Retinal pigment epithelial cell (primary cell): ENCODE measurements at places on chromosomes 1 and 21.

DNA sequence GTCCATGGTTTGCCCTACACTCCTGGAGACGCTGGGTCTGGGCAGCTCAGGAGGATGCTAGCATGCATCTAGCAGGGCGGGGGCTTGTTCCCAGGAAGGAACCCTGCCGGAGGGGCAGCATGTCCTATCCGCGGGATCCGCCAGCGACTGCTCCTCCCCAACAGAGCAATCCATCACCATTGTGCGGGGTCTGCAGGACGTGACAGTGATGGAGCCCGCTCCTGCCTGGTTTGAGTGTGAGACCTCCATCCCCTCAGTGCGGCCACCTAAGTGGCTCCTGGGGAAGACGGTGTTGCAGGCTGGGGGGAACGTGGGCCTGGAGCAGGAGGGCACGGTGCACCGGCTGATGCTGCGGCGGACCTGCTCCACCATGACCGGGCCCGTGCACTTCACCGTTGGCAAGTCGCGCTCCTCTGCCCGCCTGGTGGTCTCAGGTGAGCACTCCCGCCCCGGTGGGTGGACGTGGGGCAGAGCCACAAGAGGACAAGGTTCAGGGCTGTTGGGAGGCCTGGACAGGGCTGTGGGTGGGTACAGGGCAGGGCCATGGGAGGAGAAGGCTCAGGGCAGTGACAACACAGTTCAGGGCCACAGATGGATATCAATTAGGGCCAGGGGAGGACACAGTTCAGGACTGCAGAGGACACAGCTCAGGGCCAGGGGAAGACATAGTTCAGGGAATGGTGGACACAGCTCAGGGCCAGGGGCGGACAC is 71.3 kb downstream of the OBSCN start:
- DNase-seq, result no peak

DNA sequence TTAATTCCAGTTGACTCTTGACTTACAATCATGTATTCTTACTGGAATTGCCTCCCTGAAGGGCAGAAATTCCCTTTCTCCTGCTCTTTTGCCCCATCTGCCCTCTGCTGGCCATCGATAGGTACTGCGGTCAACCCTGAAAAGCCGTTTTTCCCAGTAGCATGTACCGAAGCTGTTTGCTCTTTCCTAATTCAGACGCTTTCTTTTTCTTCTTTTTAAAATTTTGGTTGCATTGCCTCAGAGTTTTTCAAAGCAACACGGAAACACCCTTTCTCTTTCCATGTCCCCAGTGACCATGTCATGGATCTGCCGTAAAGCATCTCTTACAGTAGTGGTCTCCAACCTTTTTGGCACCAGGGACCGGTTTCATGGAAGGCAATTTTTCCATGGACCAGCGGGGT is 164.2 kb upstream of the C1orf21 start:
- DNase-seq, result no peak

GRCh38 chr1:115641762-115642167 is at the start of gene VANGL1:
Gene VANGL1, plus strand, starts transcription at chr1:115641970. Its CDS starts 9,444 bp downstream, at chr1:115651414.
- DNase-seq, result no peak

- no peak for DNase-seq
Measured at GRCh38 chr1:1082776-1083415, 8.8 kb upstream of the RNF223 start.

GRCh38 chr1:38153066-38153777 is 106.6 kb upstream of the POU3F1 start:
- DNase-seq, result no peak

- no peak for DNase-seq
Measured at GRCh38 chr1:67853704-67854103, 20.4 kb upstream of the GNG12 start.

DNA sequence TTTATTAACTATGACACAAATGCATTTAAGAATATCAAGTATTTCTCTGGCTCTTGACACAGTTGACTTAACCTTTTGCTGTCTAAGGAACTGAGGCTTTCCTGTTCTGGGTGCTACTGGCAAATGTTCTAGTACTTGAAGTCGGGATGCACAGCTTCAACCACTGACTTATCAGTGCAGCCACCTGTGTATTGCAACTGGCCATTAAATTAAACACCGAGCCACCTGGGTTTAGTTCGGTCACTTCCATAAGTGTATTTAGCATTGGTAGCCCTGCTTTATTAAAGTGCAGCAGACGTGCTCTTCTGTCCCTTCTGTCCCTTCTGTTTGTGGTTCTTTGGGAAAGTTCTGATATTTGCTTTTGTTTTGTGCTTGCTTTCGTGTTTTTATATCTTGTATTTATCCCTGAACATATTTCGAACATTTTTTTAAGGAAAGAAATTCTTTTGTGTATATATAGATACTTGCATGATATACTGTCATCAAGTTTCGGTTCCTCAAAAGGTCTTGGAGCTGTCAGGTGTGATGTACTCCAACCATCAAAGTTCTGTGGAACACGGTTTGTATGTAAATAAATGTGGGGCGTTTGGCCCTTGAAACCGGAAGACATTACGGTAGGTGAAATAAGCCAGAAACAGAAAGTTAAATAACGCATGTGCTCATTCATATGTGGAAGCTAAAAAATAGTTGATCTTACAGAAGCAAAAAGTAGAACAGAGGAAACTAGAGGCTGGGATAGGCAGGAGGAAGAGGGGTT is 297.9 kb upstream of the GREM2 start:
- no peak for DNase-seq

DNA sequence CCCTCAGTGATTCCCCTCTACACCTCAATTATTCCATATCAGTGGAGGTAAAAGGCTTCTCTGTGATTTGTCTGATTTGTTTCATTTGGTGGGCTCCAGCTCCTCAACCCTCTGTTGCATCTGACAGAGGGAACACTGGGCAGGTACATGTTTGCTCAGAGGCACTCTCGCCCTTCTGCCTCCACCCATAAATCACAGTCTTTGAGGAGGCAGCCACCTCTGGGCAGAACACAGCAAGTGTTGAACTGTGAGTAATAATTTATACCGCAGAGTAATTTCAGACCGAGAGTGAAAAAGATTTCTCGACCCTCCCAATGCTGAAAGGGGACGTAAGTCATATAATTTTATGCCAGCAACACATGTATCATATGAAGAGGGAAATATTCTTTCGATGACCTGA is 330.1 kb upstream of the PBX1 start:
- no peak for DNase-seq

DNA sequence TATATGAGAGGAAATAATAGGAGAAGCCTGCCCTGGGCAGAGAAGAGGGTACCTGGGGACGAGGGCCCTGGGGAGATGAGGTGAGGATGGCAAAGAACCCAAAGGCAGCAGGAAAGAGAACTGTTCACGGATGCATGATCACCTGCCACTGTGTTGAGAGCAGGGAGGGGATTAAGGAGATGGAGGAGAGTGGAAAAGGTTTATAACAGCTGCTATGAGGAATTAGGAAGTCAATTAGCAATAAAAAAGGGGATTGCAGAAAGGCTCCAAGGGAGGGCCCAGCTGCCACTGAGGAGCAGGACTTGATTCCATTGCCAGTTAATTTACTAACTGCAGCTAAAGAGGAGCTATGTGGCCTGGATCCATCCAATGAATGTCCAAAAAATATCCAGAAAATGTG is 61.1 kb downstream of the GFI1 start:
- DNase-seq, result no peak

GRCh38 chr1:240004086-240004749 is 87.5 kb upstream of the FMN2 start:
- DNase-seq, result no peak

- peak; percentile 77 for DNase-seq
Measured at GRCh38 chr1:234533975-234534876, 55.2 kb upstream of the TARBP1 start.

DNA sequence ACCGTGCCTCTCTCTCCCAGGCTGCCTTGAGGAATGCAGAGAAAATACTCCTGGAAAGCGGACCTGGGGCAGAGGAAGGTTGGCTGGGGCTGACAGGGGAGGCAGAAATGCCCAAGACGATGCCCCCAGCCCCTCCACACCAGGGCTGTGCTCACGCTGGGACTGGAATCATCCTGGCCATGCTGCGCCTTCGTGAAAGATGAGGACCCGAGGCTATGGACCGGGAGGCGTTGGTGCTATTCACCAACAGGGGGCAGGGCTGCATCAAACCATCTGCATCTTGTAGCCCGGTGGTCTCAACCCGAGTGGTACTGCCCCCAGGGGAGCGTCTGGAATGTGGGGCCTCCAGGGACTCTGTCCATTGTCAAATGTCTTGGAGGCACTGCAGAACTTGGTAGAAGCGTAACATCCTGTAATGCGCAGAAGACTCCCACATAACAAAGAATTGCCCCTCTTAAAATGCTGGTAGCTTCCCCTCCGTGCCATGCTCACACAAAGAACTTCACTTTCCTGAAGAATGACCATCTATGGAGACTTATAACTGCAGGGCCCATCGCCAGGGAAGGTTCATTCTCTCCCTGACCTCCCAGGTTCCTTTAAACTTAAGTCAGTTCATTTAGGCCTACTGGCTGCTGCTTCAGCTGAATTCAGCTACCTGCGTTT is 251.2 kb downstream of the RRAGC start:
- DNase-seq, result no peak

GRCh38 chr21:34844924-34845238 is 176.1 kb downstream of the CLIC6 start:
- DNase-seq, result no peak

DNA sequence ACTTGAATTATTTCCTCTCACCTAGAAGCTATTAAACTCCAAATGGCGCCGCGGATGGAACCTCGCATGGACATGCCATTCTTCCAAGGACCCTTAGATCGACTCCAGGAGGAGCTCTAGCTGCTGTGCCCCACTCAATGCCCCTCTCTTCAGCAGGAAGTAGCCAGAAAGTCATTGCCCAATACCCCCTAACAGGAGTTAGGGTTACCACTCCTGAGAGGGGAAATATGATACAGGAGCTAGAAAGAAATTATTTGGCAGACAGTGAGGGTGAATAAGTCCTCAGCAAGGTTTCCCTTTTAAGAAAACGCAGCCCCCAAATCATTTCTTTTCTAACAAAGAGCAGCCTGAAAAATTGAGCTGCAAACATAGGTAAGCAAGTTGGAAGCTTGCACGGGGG is 28.6 kb downstream of the TFB2M start:
- no peak for DNase-seq

DNA sequence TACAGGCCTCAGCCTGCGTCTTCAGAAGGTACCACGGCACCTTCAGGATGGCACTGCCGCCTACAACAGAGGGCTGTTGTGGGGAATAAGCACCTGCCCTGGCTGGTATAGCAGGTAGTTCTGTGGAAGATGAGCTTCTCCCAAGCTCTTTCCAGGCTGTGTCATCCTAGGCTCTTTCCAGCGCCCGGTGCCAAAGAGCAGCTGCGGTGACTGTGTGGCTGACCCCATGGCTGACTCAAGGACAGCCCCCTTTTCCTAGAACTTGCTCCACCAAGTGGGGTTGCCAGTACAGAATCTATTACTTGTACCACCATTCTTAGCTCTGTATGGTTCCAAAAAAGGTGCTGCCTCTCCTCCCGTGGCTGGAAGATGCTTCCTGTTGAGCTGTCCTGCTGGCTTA is 21.9 kb upstream of the EVA1B start:
- DNase-seq, result no peak

GRCh38 chr1:59013276-59013927 is 229.6 kb upstream of the JUN start:
- DNase-seq, result no peak

DNA sequence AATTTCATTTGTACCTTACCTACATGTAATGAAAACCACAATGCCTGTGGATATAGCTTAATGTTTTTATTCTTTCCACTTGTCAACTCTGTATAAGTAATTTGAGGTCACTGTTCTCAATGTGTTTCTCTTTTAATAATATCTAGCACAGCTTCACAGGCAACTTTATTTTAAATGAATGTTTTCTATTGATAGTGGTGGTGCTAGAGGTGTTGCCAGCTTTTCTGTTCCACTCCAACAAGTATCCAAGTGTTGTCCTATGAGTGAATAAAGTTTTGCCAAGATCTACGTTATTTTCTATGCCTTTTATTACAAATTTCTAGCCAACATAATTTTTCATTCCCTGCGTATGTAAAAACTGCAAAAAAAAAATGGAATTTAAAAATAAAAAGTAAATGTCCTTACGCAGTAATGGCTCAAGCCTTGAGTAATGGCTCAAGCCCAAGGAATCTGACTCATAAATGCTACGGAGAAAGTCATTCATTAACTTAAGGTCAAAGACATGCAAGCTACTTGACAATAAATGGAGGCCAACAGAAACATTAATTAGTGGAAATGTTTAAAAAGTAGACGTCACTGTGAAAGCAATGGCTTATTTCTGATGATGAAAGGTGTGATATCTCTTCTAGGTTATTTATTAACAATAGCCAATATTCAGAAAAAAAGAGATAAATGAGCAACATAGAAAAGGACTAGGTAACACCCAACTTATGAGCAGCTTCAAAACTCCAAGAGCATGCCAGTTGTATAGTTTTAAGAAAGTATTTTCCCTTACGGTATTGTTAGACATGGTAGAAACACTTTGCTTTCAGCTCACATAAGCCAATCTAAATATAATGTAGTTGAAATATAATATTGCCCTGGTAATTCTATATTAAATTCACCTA is 71.4 kb downstream of the SLC44A5 start:
- peak; percentile 72 for DNase-seq

- no peak for DNase-seq
Measured at GRCh38 chr1:157499521-157499920, 52.8 kb downstream of the FCRL5 start.

GRCh38 chr1:173415490-173415889 is 61.6 kb upstream of the PRDX6 start:
- DNase-seq, result no peak

GRCh38 chr1:209770636-209771415 is 13.5 kb downstream of the C1orf74 start:
- DNase-seq, result no peak

DNA sequence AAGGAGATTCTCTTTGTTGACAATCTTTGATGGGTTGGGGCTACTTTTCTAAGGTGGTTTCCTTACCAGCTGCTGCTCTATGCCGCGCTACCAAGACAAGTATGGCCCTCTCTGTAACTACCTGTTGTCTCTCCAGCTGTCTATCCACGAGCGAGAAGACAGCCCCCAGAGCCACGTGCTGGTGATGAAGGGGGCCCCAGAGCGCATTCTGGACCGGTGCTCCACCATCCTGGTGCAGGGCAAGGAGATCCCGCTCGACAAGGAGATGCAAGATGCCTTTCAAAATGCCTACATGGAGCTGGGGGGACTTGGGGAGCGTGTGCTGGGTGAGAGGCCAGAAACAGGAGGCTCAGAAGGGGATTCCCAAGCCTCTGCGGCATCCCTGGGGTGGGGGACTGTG is 14.4 kb downstream of the ATP1A2 start:
- DNase-seq, result no peak

DNA sequence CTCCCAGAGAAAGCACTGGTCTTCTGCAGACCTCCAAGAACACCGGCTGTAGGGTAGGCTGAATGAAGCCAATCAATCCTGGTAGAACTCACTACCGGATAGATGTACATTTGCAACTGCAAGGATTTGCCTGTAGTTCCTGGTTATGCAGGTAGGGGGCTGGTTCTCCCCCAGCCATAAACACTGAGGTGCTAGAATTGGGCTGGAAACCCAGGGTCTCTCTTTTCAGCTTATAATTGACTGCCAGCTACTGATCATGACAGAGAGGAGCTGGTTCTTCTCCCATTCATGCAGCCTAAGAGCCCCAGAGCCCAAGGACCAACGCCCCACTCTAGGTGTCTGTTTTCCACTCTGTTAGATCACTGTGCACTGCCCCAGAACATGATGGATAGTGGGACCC is 21.5 kb upstream of the MTARC2 start:
- no peak for DNase-seq
